HCEC 1CT (cell line): ENCODE measurements at places on chromosomes 13 and 19.
A peak's percentile ranks its signal among the peaks of the same experiment; 100 is the strongest.

DNA sequence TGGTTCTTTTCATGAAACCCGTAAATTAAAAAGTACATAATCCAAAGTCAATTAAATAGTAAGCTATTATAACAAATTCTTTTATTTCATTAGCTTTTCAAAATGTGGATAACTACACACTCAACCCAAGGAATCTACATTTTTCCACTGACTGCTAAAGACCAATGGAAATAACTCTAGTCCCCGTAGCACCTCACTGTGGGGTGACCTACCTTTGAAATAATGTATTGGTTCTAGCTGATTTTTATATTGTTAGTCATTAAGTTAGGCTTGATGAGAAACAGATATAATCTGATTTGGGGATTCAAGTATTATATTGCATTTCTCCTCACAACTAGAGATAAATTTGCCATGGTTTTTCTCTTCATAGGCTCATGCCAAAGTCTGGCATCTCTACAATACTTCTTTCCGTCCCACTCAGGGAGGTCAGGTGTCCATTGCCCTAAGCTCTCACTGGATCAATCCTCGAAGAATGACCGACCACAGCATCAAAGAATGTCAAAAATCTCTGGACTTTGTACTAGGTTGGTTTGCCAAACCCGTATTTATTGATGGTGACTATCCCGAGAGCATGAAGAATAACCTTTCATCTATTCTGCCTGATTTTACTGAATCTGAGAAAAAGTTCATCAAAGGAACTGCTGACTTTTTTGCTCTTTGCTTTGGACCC lies 37.3 kb downstream of the KL start:
- DNase-seq = no peak

- DNase-seq = no peak
Observed at GRCh38 chr19:4671185-4671851, 1.2 kb upstream of the MYDGF start.

DNA sequence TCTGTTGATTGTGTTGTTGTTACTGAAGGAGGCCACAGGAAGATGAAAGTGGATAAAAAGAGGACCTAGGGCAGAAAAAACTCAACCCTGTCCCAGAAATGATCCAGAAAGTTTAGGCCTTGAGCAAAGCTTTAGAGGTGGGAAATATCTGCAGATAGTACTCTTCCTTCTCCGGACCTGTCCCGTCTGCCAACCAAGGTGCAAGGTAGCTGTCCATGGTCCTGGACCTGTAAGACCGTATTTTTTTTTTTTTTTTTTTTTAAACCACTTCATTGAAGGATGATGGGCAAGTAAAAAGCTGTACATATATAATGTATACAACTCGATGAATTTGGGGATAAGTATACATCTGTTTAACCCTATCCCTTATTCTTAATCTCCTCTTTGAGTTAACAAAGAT lies 225.9 kb downstream of the OLFM4 start:
- DNase-seq = no peak

DNA sequence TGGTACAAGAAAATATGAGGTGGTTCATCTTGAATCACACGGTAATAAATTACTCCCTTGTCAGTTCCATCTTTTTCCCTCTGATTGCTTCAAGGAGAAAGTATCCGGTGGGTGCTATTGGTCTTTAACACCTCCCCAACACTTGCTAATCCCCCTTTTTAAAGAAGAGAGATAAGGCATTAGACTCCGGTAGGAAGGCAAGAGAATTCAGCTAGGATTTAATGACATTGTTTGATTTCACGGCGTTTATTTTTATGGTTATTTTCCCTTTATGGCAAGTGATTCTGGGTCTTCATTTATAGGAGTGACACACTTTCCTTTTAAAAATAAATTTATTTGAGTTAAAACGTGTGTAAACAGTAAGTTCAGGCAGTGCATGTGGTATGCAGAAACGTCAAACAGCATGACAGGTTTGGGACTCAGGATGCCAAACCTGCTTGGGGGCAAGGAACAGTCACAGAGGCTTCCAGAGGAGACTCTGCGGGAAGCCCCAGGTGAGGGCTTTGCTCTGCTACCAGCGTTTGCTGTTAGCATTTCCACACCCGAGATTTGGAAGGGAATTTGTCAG lies 36.5 kb downstream of the TSHZ3 start:
- no peak for DNase-seq

GRCh38 chr13:102035969-102036368 lies 365.9 kb downstream of the FGF14 start:
- no peak for DNase-seq

GRCh38 chr13:110772091-110772984 lies 58.8 kb downstream of the ING1 start:
- DNase-seq = no peak

DNA sequence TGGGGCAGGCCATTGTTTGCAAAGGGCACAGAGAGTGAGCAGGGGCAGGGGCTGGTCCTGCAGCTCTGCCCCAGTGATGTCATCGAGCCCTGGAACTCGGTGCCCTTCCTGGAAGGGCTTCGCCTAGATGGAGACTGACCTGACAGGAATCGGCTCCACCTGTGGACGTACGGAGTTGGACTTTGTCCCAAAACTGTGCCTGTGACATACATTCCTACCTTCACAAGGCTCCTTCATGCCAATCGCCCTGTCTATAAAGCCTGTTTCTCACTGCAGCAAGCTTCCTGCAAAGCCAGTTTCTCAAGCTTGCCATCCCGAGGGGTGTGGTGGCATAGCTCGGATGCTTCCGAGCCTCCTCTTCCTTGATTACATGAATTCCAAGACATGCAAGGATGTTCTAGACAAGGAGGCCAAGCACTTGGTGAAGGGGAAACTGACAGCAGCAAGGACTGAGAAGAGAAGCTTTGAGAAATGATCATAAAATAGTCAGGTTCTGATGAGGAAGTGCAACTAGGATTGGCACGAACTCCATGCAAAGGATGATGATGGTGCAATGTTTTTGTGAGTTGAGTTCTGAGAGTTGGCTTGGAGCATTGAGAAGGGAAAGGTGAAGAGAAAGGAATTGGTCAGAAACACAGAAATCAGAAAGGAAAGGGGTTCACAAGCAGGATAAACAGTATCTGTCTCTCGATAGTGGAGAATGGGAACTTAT lies 73.6 kb upstream of the STK24 start:
- DNase-seq = no peak

GRCh38 chr13:41955605-41956004 lies 5.3 kb downstream of the VWA8 start:
- DNase-seq = no peak

DNA sequence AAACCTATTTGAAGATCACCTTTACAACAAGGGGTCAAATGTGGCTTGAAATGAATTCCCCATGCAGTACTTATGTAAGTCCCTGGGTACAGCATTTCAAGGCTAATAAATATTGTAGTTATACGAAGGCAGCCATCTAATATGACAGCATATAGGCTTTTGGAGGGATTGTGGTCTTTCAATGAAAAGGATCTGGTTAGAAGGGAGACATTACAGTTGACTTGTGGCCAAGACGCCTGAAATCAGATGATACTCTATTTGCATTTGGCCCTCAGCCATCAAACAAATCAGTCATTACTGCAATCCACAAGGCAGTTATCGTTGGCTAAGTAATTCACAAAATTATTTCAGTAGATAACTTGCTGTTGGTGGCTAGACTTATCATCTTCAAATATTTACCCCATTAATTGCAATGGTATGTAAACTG lies 242.7 kb downstream of the DCLK1 start:
- no peak for DNase-seq

DNA sequence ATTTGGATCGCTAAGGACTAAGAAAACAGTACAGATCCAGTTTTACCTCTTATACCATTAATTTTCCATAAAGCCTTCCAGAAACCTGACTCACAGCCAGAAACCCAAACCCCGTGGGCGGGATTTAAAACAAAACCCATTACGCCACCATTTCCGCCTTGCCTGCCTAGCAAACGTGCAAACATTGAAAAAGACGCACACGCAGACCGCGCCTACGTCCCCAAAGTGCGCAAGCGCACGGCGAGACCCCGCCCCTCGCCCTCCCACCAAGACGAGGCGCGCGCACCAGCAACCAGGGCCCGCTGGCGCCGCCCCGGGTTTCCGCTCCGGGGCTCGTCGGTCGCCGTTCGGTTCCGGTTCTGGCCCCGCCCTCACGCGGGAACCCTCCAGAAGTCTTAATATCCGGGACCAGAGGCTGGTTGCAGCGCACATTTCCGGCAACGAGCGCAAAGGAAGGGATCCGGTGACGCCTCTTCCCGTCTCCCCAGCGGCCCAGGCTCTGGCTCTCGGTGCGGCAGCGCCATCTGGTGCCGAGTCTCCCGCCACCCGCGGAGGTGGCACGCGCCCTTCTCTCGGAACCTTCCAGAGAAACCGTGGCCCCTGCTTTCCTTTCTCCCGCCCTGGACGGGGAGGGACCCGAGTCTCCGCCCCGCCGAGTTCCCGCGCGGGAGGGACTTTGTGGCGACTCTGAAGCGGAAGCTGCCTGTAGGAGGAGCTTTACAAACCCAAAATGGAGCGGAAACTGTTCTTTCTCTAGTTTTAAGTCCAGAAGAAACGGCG lies 256.9 kb upstream of the STARD13 start:
- DNase-seq = peak; percentile 99

DNA sequence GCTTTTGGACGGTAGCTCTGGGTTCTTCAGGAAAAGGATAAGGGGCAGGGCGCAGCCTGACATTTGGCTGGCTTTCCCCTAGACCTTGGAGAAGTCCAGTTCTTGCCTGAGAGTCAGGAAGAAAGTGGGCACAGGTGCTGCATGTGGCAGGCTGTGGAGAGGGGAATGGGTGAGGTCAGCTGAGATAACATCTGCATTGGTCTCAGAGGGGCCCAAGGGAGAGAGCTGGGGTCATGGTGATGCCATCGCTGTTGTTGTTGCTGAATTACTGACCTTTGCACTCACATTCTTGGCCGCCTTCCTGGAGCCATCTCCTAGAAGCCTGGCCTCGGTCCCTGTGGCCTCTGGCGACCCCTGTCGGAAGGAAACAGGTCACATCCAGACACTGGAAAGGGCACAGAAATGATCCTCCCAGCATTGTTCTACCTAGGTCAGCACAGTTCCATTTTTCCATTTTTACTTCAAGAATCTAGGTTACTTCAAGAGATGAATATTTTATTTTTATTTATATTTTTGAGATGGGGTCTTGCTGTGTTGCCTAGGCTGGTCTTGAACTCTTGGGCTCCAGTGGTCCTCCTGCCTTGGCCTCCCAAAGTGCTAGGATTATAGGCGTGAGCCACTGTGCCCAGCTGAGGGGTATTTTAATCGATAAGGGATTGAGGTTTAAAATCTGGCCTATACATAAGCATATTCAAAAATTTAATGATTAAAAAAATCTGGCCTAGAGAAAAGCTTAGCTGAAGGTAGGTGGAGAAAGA lies 6.5 kb upstream of the LIPE start:
- peak; percentile 65 for DNase-seq

- DNase-seq = no peak
Observed at GRCh38 chr13:33872005-33872351, 54.0 kb downstream of the RFC3 start.

DNA sequence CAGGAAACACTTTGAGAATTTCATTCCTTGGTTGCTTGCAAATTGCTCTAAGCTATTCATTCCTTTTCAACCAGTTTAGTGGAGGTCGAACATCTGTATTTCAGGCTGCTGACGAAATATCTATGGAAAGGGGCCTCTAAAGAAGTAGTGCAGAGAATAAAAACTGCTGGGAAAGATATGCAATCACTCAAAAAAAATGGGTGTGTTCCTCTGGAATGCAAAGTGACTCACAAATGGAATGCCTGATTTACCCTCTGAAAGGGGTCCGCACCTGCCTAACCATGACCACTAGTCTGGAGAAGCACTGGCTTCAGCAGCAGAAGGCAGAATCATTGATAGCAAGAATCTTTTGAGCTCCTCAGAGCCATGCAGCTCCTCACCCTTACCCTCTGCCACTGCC lies 129.4 kb downstream of the PCDH9 start:
- peak; percentile 7 for DNase-seq

DNA sequence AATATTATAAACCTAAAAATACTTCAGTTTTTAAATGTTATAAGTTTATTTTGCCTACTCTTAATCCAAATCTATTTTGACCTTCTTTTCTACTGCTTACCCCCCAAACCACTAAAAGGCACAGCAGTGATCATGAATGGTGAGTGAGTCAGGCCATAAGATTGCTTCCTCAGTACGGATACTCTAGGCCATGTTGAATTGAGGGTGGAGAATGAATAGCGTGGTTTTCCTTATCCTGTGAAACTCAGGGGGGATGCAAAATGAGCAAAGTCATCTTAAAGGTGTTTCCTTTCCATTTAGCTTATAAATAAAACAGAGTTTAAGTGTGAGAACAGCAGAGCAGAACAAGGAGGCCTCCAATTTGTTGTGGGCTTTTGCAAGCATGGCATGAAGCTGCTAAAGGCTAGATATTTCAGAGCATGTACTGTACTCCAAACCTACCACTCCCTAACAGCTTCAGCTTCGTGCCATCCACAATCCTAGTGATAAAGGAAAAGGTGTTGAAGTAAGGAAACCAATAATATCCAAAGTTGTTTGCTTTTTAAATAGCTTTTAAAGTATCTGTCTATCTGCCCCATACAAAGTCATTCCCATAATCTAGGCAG lies 25.0 kb downstream of the SERPINE3 start:
- peak; percentile 70 for DNase-seq

DNA sequence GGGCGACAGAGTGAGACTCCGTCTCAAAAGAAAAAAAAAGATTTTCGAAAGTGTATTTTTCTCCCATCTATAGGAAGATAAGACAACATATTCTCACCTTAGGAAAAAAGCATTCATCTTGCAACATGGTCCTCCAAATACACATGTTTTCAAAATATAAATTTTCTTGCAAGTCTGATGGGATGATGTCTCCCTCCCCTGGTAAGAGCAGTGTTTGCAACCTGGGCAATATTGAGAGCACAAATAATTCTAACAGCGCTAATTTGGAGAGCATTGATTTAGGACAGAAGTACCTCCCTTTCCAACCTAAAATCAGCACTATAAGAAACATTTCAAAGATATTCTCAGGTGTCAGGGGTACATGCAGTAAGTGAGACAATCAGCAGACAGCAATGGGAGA lies 61.0 kb upstream of the SHISA2 start:
- DNase-seq = no peak

DNA sequence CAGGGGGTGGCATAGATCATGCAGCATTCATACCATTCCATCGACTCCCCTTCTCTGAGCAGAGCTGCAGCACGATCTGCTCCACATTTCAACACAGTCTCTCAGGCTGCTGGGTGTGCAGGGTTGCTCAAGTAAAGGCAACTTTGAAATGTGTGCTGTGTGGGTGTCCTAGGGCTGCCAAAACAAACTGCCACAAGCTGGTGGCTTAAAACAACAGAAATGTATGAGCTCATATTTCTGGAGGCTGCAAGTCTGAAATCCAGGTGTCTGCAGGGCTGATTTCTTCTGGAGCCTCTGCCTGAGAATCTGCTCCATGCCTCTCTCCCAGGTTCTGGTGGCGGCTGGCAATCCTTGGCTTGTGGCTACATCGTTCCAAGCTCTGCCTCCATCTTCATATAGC lies 63.7 kb upstream of the WDFY2 start:
- peak; percentile 57 for DNase-seq
